C1 segment of cervical spinal cord (tissue), 14 donors: ENCODE measurements at places on chromosomes 16 and 17.

GRCh38 chr17:8072341-8072728 is 15.2 kb downstream of the ALOX12B start:
- DNase-seq, result no peak

DNA sequence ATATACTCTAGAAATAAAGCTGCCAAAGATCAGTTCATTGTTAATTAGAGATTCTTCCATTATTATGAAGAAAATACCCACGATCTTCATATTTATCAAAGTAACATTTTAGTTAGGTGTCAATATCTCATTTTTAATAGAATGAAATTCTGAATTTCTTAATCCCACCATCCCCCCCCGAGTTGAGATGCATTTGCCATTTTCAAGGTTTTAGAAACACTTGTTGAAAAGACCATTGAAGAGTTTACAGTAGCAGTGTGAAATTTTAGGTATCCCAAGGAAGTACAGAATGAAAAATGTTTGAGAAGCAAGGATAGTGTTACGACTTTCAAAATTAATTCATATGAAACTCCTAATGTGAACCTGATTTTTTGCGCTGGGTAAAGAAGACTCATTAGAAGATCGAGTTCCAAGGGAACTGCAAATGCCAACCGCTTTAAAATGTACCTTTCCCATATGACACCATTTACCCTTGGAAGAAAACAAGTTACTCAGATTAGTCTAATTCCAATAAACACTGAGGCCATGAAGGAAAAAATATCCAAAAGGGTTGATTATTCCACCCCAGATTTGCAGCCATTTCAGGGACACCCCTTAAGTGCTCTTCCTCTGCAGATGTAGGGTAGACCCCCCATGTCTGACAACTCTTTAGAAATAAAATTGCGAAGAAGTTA is 731 bp downstream of the IKZF3 start:
- no peak for DNase-seq

GRCh38 chr17:45197108-45197507 is 24.6 kb upstream of the FMNL1 start:
- no peak for DNase-seq

DNA sequence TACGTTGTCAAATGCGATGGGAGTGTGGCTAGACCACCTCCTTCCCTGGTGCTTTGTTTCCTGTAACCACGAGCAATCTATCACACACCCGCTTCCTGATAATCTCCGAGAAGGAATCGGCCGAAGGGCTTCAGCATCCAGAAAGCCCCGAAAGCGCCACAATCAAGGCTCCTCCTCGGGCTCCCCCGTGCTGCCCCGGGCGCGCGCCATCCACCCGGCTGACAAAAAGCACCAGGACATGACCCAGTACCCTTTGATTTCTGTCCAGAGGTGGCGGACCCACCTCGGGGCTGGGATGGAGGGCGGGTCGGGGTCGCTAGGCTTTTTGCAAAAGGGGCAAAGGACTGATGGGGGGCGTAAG is 743 bp upstream of the ARMC7 start:
- no peak for DNase-seq

- DNase-seq, result no peak
These were observed 610 bp downstream of the DOC2A start for GRCh38 chr16:30009990-30010843.

DNA sequence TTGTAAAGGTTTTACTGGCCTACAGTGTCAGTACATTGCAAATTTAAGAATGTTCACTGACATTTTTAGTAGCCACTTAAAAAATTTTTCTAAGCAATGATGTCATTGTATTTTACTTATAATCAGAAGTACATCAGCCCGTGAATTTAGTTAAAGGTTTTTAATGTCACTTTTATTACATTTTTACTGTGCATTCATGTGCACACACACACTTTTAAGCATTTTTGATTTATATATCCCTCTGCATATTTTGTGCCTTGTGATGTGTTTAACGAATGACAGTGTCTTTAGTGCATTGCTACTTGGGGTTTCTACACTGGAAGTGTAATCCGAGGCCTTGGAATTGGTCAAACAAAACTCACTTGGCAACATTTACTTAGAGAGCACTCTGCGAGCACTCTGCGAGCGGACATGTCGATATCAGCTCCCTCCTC is 190.4 kb downstream of the WWOX start:
- no peak for DNase-seq

DNA sequence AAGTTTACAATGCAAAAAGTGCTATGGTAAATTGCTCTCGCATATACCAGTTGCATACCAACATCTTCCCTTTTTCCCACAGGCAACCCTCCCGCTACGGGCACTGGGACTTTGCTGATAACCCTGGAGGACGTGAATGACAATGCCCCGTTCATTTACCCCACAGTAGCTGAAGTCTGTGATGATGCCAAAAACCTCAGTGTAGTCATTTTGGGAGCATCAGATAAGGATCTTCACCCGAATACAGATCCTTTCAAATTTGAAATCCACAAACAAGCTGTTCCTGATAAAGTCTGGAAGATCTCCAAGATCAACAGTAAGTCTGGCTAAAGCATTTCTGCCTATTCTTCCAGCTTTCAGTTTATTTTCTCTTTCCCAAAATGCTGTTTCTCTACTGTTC is 27.9 kb upstream of the HSBP1 start:
- DNase-seq, result no peak

- DNase-seq, result no peak
These were observed 77.7 kb downstream of the GAS7 start for GRCh38 chr17:10120749-10121148.
